ENCODE measurements at places on chromosomes 2 and 18. TPM values are rescaled to one million over a fixed set of nuclear protein-coding genes. Genes with fewer than 3 reads are reported as not detected.

The SLC20A1 gene
- total RNA-seq: 128 TPM

The FBXO41 gene
- 2.0 TPM for total RNA-seq

The CD8B2 gene
- 0.26 TPM for total RNA-seq

The MMADHC gene
- total RNA-seq: 99.0 TPM

DNA sequence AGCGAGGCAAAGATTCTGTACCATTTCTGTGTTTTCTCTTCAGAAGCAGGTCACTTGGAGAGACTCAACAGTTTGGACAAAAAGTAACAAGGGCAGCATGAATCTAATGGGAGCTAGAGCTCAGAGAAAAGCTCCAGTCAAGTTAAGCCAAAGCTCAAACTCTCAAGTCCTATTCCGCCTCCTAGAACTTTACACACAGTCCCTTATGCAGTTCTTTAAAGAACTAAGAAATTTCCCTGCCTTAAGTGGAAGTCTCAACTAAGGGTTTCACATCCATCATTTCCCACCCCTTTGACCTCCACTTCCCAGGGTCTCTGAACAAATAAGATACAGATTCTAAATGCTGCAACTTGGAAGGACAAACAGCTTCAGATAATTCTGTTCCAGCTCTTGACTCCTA lies 121.3 kb upstream of the RNU4ATAC start:
- no peak for DNase-seq

DNA sequence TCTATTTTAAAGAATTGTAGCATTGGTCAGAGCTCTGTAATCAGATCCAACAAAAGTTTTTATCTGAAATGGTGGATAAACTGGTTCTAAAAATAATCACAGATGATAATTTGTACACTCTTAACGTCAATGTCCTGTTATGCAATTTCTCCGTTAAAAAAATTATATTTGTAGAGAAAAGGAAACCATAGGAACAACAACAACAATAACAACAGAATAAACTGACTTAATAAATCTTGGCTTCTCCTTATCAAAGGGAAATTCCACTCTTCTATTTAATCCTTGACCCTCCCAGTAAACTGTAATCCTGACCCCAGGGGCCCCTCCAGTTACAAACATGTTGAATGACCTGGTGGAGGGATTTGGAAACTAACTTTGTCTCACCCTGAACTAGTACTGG lies 78.6 kb upstream of the ZFP36L2 start:
- DNase-seq: no peak

- no peak for DNase-seq
Observed at GRCh38 chr2:64641599-64641998, 12.1 kb downstream of the SERTAD2 start.

DNA sequence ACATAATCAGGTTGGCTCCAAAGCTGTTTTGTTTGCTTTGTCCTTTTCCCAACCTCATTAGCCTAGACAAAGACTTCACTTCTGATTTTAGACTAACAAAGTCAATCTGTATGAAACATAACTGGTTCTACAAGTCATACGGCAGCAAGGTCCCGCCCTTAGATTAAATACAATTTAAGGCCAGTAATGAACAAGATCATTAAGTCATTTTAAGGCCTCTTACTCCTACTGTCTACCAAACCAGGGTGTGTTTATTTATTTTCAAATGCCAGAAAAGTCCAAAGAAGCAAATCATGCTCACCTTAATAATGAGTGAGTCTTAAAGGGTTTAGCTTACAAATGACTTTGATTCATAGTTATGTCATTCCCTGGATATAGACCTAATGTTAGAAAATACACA lies 148.4 kb upstream of the ACVR2A start:
- DNase-seq: no peak

DNA sequence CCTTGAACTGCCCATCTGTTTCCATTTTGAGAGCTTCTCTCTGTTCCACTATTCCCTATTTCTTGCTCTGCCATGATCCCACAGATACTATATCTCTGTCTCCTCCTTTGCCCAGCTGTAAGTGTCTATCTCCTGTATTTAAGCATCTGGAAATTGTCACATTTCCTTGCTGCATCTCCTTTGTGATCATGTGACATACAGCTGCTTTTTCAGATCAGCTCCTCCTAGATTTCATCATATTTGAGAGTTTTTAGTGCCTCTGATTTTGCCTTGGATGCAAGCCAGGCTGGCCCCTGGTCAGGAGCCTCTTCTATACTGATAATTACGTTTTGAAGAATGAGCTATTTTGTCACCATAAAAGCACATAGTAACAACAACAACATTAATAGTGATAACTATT lies 131.7 kb upstream of the TNP1 start:
- DNase-seq: no peak

- DNase-seq: no peak
Observed at GRCh38 chr2:181859123-181859522, 32.4 kb upstream of the ITPRID2 start.

GRCh38 chr2:29261003-29261402 lies 145.8 kb downstream of the CLIP4 start:
- no peak for DNase-seq

Data from mucosa of descending colon (tissue), 3 donors.